ENCODE measurements at places on chromosomes 7 and 10.

DNA sequence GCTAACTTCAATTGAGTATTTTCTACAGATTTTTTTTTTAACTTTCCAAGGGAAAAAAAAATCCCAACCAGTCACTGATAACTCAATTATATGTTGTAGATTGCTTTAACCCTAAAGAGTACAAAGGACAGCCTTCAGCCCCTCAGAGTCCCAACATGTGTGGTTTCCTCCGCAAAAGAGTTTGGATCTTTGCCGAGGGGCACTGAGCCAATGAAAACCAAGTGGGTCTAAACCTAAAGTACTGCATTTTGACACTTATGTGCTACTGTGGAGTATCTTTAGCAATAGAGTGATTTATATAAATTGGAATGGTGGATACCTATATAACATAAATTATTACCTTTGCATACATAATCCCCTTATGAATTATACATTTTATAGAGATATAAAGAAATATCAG, 91.5 kb downstream of the SEMA3D start:
- DNase-seq = no peak

- DNase-seq = no peak
These were observed 444.2 kb upstream of the SEMA3D start for GRCh38 chr7:85630904-85631600.

- no peak for DNase-seq
These were observed 48.2 kb downstream of the APBB1IP start for GRCh38 chr10:26486304-26486703.

DNA sequence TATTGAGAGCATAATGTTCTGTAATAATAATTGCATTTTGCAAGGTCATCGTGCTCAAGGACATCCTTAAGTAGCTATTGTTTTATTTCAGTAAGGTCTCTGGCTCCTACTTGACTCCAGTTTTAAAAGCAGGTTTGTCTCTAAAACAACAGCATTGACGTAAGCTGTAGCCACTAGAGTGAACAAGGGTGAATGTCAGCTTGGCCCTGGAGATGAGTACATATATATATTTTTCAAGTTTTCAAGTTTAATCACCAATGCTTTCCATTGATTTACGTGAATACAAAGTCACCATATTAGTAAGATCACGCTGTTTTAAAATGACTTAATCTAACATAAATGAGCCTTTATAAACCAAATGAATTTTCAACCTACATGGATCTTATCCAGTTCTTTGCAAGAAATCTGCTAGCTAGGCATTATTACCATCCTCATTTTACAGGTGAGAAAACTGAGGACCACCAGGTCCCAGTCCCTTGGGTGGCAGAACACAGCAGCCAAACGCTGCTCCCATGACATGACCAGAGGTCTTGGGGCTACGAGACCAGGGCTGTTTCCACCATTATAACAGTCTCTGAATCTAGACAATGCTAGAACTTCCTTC, 57.2 kb upstream of the ELMO1 start:
- no peak for DNase-seq

- DNase-seq = no peak
These were observed 378.5 kb downstream of the MDFIC start for GRCh38 chr7:115300231-115300870.

GRCh38 chr7:28418311-28418710, 6.0 kb downstream of the CREB5 start:
- DNase-seq = no peak

- no peak for DNase-seq
These were observed 41.5 kb upstream of the PLEKHA1 start for GRCh38 chr10:122333037-122333436.

- DNase-seq = no peak
These were observed 502.9 kb downstream of the HTR7 start for GRCh38 chr10:90354914-90355313.

DNA sequence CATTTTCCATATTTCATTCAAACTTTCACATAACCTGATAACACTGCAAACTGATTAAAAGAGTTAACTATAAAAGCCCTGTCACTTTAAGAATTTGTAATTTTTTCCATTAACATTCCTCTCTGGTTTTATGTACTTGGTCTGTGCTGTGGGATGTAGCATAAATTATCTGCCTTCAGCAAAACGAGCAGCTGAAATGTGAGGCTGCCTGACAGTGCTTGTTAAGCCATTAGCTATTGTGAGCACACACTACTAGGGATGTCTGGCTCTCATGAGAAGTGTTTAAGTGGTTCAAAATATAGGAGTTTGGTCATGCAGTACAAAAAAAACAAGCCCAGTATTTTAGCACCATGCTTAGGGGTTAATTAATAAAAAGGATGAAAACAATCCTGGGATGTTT, 63.0 kb downstream of the HOXA1 start:
- peak; percentile 65 for DNase-seq

DNA sequence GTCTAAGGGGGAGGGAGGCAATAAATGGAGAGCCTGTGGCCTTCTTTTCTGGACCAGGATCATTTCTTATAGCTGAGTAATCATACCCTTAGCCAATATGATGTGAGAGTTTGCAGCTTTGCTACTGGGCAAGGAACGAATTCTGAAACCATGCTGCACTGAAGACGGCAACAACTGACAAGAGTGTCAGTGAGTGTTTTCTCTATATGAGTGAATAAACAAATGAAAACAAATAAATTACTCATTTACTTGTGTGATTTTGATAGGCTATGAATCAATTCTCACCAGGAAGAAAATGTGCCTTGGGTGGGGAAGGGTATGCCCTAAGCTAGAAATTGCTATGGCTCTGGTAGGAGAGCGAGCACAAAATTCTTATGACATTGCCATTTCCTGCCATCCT, 79.4 kb upstream of the LRRN3 start:
- DNase-seq = no peak

- DNase-seq = no peak
These were observed 292.4 kb upstream of the SMIM30 start for GRCh38 chr7:113410796-113411195.

DNA sequence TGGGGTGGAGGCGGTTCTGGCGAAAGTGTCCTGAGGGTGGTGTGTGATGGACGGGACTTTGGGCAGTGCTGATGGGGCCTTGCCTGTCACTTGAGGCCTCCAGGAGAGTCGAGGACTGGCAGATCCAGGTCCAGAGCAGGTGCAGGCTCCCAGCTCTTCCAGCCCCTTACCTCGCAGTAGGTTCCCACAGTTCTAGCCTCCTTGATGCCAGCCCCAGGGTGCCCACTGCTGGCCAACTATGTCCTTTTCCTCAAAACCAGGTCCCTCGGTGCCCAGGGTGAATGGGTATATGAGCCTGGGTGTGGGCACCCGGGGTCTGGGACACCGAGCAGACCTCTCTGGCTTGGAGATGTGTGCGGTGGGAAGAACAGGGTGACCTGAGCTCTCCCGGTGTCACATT, 8.3 kb downstream of the FAM20C start:
- DNase-seq = no peak

GRCh38 chr10:62082729-62083411, 181.4 kb downstream of the ARID5B start:
- DNase-seq = no peak

DNA sequence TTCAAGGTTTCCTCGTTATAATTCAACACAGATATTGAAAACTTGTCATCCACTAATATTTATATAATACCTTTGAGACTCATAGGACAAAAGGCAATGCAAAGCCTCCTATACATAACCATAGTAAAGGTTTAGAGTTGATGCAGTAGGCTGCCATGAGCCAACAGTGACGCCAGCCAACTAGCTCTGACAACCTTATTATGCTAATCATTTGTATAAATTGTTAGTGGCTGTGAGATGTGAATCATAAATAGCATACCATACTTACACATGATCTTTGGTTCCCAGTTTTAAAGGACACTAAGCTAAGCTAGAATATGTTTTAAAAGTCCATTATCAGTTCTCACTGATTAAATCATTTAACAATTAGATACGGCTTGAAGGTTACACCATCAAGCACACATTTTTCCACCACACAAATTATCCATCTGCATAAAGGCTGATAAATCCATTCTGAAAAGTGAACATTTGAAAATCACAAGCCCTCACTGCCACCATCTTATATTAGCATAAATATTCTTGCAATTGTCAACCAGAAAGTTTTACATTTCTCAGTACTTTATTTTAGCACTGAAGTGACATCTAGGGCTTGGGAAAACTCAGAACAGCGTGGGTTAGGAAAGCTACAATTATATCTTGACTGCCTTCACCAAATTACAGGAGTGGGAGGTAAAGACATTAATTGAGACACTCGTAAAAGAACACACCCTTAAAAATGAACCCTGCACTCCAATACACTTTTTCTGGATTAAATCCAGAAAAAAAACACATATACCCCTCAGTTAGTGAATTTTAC, 30.7 kb downstream of the COA1 start:
- DNase-seq = no peak

DNA sequence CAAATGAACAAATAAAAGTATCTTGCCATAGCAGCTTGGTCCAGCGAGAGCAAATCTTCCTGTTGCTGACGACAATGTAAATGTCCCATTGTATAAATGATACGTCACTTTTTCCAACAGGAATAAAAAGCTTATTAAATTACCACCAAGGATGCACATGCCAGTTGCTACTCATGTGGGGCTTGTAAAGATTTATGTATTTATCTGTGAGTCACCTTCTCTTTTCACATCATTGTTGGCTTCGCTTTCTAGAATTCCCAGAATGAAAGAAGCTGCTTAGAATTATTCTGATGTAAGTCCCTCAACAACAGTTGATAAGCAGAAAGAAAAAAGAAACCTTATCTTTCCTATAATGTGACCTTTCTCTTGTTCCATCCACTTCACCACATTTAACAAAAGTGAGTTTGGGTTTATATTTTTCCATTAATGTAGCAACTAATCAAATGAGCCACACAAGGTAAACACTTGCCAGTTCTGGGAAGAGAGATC, 22.4 kb downstream of the DNAJC12 start:
- peak; percentile 35 for DNase-seq

Measured in NCI-H1436 (cell line).